Substantia nigra (tissue), 51 donors: ENCODE measurements at places on chromosomes 13 and 19.

- no peak for DNase-seq
These were observed 177.3 kb downstream of the KLF12 start for GRCh38 chr13:73956795-73957408.

- no peak for DNase-seq
These were observed 391.9 kb downstream of the IRS2 start for GRCh38 chr13:109394311-109394988.

- no peak for DNase-seq
These were observed 28.2 kb downstream of the DACH1 start for GRCh38 chr13:71838842-71839241.

DNA sequence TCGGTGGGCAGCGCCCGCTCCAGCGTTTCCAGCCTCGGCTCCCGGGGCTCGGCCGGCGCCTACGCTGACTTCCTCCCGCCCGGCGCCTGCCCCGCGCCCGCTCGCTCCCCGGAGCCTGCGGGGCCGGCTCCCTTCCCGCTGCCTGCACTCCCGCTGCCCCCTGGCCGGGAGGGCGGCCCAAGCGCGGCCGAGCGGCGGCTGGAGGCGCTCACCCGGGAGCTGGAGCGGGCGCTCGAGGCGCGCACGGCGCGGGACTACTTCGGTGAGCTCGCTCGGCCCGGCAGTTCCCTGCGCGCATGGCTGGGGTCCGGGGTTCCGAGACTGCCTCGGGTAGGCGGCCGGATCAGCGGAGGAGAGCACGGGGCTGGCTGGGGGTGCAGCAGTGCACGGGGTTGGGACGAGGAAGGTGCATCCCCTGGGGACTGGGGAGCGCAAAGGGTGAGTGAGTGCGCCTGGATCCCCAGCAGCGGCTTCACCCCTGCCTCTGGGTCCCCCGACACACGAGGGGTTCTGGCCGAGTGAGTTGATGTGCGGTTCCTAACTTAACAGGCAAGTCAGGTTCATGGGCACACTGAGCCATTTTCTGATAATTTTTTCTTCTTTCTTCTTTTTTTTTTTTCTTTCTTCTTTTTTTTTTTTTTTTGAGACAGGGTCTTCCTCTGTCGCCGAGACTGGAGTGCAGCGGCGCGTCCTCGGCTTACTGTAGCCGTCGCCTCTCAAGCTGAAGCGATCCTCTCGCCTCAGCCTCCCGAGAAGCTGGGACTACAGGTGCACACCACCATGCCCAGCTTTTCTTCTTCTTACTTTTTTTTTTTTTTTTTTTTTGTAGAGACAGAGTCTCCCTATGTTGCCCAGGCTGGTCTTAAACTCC lies 1.1 kb downstream of the WTIP start:
- no peak for DNase-seq

- no peak for DNase-seq
These were observed 14.6 kb downstream of the ZNF442 start for GRCh38 chr19:12350890-12351197.
